ENCODE measurements at places on chromosomes 7 and 10. TPM values are rescaled to one million over a fixed set of nuclear protein-coding genes. Genes with fewer than 3 reads are reported as not detected.

GRCh38 chr10:47077386-47077785, 166.2 kb downstream of the PTPN20 start:
- H3K27me3 ChIP-seq, result no peaks in the 10 kb centered on the region
- DNase-seq, result no peak
- H3K4me3 ChIP-seq, result no peak overlapping the region
- no peaks in the 10 kb centered on the region for H3K36me3 ChIP-seq

DNA sequence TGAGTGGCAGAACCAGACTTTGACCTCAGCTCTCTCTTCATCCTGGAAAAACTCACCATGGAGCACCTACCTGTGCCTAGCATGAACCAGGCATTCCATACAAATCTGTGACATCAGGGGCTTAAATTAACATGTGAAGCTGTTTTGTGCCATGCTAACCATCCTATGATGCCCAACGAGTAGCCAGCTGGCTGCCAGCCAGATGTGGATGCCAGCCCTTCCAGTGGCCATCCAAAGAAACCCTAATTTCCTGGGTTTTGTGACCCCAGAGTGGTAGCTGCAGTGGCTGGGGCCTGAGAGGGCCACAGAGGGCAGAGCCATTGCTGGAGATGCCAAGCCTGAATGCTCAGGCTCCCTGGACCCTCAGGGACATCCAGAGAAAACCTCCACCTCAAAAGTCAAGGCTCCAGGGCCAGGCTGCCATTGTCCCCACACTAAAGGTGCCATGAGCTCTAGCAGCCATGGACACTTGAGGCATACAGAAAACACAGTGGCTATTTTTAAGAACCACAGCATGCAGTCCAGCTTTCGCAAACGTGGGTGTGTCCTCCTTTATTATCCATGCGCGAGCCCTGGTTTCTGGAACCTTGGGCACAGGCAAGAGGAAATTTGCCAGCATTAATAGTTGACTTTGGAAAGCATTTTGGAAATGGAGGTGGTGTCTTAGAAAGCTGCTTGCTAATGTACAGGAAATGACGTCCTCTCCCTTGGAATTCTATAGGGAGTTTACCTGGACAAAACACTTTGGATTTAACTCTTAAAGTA, 6.0 kb downstream of the CPXM2 start:
- H3K4me1 ChIP-seq, result no peaks in the 10 kb centered on the region
- no peak overlapping the region for H3K4me3 ChIP-seq
- no peaks in the 10 kb centered on the region for H3K36me3 ChIP-seq
- no peak for DNase-seq
- H3K27me3 ChIP-seq, result peaks cover 5% of the 10 kb centered on the region

The GPR85 gene
- 0.06 TPM for polyA plus RNA-seq

The PKD2L1 gene
- 0.33 TPM for polyA plus RNA-seq

GRCh38 chr7:115940460-115941060, 90.0 kb downstream of the TFEC start:
- H3K27ac ChIP-seq, result no peak overlapping the region
- DNase-seq, result no peak
- H3K4me1 ChIP-seq, result no peaks in the 10 kb centered on the region
- H3K36me3 ChIP-seq, result no peaks in the 10 kb centered on the region
- H3K4me3 ChIP-seq, result no peak overlapping the region
- H3K27me3 ChIP-seq, result no peaks in the 10 kb centered on the region

The FAM25A gene
- not detected for polyA plus RNA-seq

The HMX3 gene
- 0.05 TPM for polyA plus RNA-seq

GRCh38 chr7:137996386-137996851, 5.5 kb downstream of the CREB3L2 start:
- no peaks in the 10 kb centered on the region for H3K27me3 ChIP-seq
- H3K36me3 ChIP-seq, result no peaks in the 10 kb centered on the region
- H3K27ac ChIP-seq, result no peak overlapping the region
- DNase-seq, result no peak
- no peaks in the 10 kb centered on the region for H3K4me1 ChIP-seq
- no peak overlapping the region for H3K4me3 ChIP-seq

The TSPAN33 gene
- 46.6 TPM for polyA plus RNA-seq

GRCh38 chr10:78746155-78746763, 322.5 kb upstream of the ZMIZ1 start:
- no peaks in the 10 kb centered on the region for H3K27me3 ChIP-seq
- H3K27ac ChIP-seq, result no peak overlapping the region
- no peaks in the 10 kb centered on the region for H3K36me3 ChIP-seq
- H3K4me1 ChIP-seq, result no peaks in the 10 kb centered on the region
- no peak for DNase-seq

- no peak for DNase-seq
- H3K36me3 ChIP-seq, result peaks cover 16% of the 10 kb centered on the region
- H3K27me3 ChIP-seq, result no peaks in the 10 kb centered on the region
- peaks cover 7% of the 10 kb centered on the region for H3K4me1 ChIP-seq
- no peak overlapping the region for H3K4me3 ChIP-seq
- no peak overlapping the region for H3K27ac ChIP-seq
These were observed 75.8 kb downstream of the ZMIZ1 start for GRCh38 chr10:79144351-79145173.

GRCh38 chr7:24392774-24393173, 108.8 kb downstream of the NPY start:
- DNase-seq, result no peak
- peaks cover 13% of the 10 kb centered on the region for H3K4me1 ChIP-seq
- H3K36me3 ChIP-seq, result no peaks in the 10 kb centered on the region
- H3K4me3 ChIP-seq, result no peak overlapping the region

DNA sequence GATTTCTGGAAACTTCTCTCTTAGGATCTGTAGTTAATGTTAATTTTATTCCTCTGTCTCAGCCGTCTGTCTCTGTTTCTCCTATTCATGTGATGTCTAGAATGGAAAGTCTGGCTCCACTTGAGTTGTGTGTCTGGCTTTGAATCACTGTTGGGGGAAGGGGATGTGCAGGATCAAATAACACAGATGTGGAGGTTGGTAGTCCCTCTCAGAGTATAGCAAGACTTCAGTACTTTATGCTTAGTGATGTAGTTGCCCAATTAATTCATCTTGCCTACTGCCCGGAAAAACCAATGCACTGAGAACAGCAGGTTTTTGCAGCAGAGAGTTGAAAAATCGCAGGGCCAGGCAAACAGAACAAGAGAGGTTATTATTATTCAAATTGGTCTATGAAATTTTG, 79.2 kb downstream of the PHTF2 start:
- H3K27ac ChIP-seq, result no peak overlapping the region
- no peak for DNase-seq
- H3K4me3 ChIP-seq, result no peak overlapping the region
- peaks cover 1% of the 10 kb centered on the region for H3K27me3 ChIP-seq
- H3K4me1 ChIP-seq, result no peaks in the 10 kb centered on the region
- no peaks in the 10 kb centered on the region for H3K36me3 ChIP-seq

GRCh38 chr10:6083523-6084475, 5.0 kb upstream of the RBM17 start:
- H3K27me3 ChIP-seq, result no peaks in the 10 kb centered on the region
- H3K4me3 ChIP-seq, result no peak overlapping the region
- DNase-seq, result no peak
- peaks cover 8% of the 10 kb centered on the region for H3K4me1 ChIP-seq
